ENCODE measurements at places on chromosomes 7 and 10.

GRCh38 chr7:18895456-18895855 lies 222.0 kb downstream of the TWIST1 start:
- no peak for DNase-seq

- no peak for DNase-seq
These were observed 96.4 kb upstream of the DNAAF5 start for GRCh38 chr7:630111-630511.

DNA sequence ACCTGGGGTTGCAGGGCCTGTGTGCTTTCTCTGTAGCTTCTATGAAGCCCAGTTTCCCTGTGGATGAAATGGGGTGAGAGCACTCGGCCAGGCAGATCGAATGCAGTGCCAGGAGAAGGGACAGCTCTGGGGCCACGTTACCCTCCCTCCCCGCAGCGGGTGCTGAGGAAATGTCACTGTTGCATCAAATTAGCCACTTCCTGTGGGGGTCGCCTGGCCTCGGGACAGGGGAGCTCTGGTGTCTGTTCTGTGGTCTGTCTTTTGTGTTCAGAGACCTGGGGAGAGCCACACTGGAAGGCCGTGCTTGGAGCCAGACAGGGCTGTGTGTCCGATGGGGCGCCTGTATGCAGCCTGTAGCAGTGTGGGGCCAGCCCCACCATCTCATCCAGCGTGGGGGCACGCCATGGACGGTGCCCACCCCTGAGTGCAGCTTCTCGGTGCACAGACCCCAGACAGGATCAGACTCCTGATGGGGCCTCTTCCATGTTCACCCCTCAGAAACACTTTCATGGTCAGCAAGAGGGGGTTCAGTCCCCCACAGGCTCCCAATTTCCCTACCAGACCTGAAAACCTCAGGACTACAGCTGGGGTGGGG lies 13.6 kb downstream of the TTYH3 start:
- DNase-seq, result no peak

- no peak for DNase-seq
These were observed 271.6 kb downstream of the GFRA1 start for GRCh38 chr10:116001262-116001857.

DNA sequence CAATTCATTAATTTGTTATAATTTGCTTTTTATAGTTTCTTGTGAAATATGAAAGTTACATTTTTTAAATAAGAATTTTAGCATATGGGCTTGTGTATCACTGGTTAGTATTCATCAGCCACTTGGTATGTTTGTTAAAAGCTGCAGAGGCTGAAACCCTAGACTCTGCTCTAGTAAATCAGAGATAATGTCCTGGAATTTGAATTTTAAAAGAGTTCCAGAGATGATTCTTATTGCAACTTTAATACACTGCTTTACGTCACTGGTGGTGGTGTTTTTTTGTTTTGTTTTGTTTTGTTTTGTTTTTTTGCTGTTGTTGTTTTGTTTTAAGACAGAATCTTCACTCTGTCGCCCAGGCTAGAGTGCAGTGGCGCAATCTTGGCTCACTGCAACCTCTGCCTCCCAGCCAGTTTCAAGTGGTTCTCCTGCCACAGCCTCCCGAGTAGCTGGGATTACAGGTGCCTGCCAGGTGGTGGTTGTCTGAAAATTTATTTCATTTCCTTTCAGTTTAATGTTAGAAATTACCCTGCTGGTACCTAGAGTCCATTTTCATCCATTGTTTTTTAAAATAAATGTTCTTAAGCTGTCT lies 43.8 kb downstream of the PTPN12 start:
- no peak for DNase-seq

GRCh38 chr10:43224321-43224720 lies 42.5 kb downstream of the RASGEF1A start:
- DNase-seq, result no peak

DNA sequence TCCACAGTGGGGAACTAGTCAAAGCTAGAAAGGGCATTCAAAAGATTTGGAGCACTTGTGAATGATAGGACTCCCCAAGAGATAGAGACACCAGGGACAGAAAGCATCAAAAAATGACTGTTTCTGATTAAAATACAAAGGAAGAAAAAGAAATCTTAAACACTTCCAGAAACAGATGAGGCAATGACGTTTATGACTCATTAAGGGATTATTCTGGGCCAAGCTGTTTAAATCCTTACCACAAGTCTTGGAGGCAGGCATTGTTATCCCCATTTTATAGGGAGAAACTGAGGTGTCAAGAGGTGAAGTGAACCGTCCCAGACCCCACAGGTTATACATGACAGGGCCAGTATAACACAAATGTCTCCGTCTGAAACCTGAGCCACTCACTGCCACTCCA lies 68.3 kb upstream of the AMPH start:
- DNase-seq, result no peak

- no peak for DNase-seq
These were observed 344.6 kb upstream of the AOAH start for GRCh38 chr7:37068902-37069301.

GRCh38 chr7:7861211-7861633 lies 107.4 kb upstream of the GLCCI1 start:
- DNase-seq, result no peak

DNA sequence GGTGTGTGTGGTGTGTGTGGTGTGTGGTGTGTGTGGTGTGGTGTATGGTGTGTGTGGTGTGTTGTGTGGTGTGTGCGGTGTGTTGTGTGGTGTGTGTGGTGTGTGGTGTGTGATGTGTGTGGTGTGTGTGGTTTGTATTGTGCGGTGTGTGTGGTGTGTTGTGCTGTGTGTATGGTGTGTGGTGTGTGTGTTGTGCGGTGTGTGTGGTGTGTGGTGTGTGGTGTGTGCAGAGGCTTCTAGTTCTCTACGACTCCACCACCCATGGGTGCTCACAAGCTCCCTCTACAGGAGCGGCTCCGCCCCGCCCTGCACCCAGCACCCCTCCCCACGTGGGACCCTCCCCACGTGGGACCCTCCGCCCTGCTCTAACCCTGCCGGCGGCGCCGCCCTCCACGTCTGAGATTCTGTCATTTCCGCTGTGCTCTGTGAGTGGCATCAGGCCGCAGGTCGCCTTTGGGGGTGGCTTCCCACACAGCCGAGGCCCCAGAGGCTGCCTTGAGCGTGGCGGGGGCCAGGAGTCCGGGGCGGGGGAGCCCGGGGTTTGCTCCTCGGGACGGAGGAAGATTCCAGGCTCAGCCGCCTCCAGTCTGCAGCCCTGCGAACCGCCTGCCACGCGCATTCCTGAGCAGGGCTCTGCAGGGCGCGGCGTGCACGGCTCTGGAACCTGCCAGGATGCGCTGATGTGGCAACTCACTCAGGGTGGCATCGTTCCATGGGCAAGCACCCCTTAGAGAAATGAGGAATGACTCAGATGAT lies 37.0 kb upstream of the DNAJB6 start:
- no peak for DNase-seq

GRCh38 chr7:1857487-1858421 lies 187.7 kb downstream of the ELFN1 start:
- DNase-seq, result no peak

GRCh38 chr7:93923942-93924341 lies 2.4 kb downstream of the GNG11 start:
- no peak for DNase-seq

GRCh38 chr10:89909752-89910151 lies 208.4 kb downstream of the KIF20B start:
- no peak for DNase-seq

DNA sequence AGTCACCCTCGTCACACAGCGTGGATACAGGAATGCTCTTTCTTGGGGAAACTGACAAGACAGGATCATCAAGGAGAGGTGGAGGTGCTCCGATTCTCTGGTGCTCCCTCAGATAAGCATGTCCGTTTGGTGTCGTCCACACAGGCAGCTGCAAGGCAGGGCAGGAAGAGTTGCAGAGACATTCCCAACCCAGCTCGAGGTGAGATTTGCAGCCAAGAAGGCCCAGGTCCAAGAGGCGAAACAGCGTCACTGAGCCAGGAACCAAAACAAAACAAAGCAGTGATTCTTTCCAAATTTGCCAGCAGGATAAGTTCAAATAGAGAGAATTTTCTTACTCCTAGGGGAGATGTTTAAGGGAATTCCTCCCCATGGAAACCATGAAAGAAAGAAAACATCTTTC lies 386.5 kb upstream of the PFKP start:
- DNase-seq, result no peak

DNA sequence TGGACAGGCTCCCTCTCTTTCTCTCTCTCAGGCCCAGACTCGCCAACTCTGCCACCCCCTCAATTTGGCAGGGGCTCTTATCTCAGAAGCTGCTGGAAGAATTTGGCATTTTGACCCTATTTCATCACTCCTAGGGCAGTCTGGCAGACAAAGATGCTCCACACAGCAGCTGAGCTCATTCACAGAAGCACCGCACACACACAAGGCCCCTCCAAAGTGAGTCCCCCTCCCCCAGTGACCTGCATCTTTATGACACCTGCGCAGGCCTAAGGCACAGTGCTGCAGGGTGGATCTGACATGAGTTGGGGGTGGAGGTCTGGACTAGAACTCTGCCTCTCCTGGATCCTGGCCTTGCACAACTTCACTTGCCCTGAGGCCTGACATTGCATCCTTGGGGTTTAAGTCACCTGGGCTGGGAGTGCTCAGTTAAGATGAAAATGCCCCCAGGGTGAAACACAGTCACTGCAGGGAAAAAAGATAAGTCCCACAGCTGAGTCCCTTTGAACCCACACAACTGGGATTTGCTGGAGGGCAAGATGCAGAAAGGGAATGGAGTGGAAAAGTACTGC lies 41.1 kb upstream of the DUSP5 start:
- DNase-seq, result no peak

DNA sequence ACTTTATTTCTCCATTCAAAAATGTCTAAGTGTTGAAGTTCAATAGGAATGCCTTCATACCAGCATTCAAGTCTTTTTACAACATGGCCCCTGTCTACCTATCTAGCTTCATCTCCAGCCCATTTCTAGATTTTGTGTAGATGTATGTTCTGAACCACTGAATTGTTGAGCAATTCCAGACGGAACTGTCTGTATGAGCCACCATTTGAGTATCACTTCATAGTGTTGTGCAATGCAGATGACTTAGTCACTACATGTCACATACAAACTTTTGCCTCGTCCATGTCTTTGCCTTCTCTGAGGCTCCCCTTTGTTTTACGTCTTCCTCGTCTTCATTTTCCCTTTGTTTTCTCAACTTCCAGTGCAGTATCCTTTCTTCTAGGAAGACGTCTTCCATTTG lies 118.1 kb downstream of the INHBA start:
- no peak for DNase-seq

GRCh38 chr10:119786117-119786769 lies 60.4 kb downstream of the INPP5F start:
- DNase-seq, result no peak

DNA sequence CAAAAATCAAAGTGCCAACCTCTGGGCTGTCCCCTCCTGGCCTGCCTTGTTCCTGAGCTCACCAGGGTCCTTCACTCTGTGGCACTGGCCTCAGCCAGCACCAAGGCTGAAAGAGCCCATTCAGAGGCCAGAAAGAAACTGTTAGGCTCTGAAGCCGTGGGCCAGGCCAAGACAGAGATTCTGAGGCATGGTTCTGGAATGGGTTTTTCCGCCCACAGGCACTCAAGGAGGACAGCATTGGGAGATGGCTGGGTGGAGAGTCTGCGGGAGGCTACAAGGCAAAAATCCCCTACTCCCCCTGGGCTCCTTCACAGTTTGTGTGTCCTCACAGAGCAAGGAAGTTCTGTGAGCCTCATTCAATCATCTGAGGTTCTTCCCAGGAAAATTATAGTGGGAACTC lies 31.7 kb downstream of the GRIFIN start:
- DNase-seq, result no peak

DNA sequence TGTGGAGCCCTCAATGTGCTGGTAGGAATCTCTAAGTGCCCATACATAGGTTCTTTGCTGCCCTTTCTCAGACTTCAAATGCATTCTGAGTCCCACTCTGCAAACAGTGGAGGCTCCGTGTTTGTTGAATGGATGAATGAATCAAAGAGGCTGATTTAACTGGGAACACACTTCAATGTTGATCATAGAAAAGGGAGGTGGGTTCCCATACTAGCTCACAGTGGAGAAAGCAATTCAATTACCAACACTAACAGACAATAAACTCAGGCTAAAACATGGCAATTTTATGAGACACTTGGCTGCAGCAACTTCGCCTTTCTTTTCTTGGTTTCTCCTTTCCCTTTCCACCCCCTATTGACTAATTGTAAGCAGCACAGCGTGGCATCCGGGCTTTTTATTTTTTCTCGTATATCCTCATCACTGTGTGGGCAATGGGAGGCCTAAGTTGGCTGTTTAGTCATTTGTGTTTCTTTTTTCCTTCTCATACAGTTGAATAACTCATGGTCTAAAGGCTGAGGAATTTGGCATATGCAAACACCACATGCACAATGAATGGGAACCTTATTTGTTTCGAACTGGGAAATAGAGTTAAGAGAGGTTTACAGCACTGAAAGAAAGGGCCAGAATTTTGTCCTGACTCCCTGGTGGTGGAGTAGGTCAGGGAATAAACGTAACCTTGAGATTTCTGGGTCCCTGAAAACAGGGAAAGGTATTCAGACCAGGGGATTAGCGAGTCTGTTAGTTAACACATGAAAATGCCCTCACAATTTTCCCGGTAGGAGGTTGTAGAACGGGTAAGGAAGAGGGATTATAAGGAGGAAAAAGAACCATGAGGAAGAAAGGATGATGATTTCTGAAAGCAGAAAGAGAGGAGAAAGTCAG lies 858.5 kb downstream of the KCNMA1 start:
- no peak for DNase-seq

GRCh38 chr10:10392511-10392910 lies 625.2 kb upstream of the CELF2 start:
- no peak for DNase-seq

DNA sequence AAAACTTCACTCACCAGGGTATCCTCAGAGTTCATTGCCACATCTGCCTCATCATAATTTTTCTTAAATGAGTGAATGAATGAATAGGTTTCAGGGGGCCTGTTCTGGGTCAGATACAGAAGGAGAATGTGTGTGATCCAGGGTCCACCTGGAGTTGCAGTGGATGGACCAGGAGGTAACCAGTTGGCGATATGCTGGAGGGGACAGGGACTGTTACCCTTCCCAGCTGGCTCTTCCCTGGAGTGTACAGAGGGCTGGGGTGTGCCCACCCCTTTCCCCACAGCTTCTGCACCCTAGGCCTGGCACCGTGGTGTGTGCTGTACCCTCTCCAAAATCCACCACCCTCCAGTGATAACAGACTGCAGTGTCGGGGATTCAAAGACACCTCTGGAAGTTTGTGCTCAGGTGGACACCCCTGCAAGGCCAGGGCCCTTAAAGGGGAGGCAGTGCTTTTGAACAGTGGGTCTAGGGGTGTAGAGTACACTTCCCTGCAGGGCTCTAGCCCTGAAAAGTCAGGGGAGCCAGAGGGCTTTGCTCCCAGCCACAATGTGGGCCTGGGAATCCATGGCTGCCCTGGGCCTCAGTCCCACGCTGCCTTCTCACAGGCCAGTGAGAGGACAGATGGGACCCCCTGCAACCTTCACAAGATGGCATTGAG lies 134.4 kb upstream of the UNC5B start:
- no peak for DNase-seq
